Suppressor macrophage treated with lipopolysaccharide for 4 hours (primary cell): ENCODE measurements at places on chromosomes 11 and 22.

DNA sequence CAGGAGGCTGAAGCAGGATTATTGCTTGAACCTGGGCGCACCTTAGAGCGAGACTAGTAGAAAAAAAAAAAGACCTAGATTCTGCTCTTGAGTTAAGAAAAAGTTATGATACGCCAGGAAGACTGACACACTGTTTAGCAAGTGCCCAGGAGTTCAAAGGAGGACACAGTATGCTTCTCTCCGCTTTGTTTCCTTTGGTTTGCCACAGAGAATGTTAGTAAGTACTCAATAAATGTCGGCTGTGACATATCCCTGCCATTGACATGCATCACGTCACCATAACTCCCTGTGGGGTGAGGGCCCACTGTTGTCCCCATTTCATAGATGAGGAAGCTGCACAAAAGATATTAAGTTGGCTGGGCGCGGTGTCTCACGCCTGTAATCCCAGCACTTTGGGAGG lies 7.1 kb downstream of the SPTBN2 start:
- DNase-seq: no peak

DNA sequence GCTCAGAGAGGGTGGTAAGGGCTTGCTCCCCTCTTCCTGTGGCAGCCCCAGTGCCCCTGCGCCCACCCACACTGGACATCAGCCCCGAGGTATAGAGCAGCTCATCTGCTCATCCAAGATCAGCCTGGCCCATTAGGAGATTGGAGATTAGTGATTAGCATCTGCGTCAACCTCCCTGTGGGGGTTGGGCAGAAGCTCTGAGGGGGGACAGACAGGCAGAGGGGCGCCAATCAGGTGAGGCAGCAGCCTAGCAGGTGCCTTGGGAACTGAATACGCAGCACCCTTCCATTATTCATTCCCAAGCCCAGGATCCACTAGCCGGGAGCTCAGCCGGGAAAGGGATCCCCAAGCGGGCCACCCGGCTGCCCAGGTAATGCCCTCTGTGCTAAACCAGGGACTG lies 11.0 kb downstream of the SMTN start:
- DNase-seq: no peak

DNA sequence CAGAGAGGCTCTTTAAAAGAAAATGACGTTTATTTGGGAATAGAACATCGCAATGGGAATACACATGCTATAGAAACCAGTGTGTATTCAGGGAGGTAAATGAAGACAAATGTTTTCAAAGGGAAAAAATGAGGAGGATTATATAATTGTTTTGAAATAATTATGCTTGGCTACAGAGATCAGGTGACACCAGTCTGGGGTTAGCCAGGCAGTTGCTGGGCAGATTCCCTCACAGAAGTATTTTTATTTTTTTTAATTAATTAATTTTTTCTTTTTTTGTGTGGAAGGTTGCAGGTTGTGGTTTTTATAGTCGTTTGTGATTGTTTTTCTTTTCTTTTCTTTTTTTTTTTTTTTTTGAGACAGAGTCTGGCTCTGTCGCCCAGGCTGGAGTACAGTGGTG lies 5.6 kb upstream of the STARD10 start:
- DNase-seq: no peak

- no peak for DNase-seq
Measured at GRCh38 chr11:104819107-104819506, 79.2 kb downstream of the CASP12 start.

DNA sequence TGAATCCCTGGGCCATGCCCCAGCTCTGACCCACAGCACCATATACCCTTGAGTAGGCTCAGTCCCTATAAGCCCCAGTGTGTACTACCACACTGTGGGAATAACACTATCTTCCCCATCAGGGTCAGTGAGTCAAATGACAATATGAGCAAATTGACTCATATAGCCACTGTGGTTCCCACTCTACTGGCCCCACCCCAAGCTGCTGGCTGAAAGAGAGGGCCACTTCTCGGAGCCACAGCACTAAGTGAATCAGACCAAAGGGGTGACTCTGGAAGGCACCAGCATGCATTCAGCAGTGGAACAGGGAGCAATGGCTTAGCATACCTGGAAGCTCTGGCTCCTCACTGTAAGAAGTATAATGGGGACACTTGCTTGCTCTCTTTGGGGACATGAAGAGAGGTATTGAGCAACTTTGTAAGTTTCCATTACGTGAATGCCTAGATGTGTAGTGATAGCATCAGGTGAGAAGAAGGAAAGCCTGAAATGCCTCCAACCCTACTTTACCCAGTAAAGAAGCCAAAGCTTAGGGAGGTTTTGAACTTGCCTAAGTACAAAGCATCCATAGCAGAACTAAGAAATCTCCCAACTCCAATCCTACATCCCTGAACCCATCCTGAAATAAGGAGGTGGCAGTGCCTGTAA lies 13.5 kb downstream of the CD59 start:
- DNase-seq: peak; percentile 94
